ENCODE measurements at places on chromosomes 7 and 10.

GRCh38 chr10:60732198-60732806 is 46.0 kb upstream of the CDK1 start:
- peak; percentile 71 for DNase-seq

- no peak for DNase-seq
Observed at GRCh38 chr10:129334266-129334665, 132.8 kb upstream of the MGMT start.

- DNase-seq, result no peak
Observed at GRCh38 chr10:29795850-29796249, 161.1 kb upstream of the SVIL start.

GRCh38 chr7:126940723-126941307 is 311.9 kb downstream of the GRM8 start:
- no peak for DNase-seq

GRCh38 chr10:114548662-114549061 is 109.4 kb downstream of the ABLIM1 start:
- DNase-seq, result peak; percentile 75

- DNase-seq, result no peak
Observed at GRCh38 chr10:131822692-131823245, 78.0 kb upstream of the PPP2R2D start.

DNA sequence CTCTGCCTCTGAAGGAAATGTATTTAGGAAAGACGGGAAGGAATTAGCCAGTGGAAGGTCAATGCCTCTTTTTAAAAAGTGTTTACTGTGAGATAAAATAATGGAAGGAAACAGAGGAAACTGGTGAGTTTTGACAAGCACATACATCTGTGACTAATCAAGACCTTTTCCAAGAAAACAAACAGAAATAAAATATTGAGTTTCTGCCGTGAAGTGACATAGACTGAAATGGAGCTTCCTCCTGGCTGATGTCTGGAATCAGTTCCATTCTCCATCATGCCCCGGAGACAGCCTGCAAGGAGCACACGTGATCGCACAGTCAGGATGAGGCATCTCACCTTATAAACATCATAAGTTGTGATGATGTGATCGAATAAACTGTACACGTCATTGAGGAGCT is 30.7 kb downstream of the TECTB start:
- DNase-seq, result no peak

DNA sequence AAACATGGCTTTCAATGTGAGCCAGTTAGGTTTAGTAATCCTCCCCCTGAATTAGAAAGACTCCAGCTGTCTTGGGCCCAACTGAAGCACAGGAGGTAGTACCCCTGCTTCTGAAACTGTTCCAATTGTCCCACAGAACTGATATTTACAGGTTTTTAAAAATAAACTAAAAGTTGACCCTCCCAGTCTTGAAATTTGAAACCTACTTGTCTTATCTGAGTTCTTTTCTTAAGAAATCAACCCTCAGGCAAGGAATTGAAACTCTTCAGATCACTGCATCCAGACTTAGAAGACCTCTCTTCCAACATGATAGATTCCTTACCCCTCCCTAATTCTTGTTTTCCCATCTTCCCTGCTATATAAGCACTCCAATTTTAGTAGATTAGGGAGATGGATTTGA is 13.3 kb upstream of the ARHGAP21 start:
- DNase-seq, result no peak

- no peak for DNase-seq
Observed at GRCh38 chr10:66215920-66216319, 709.9 kb upstream of the LRRTM3 start.

DNA sequence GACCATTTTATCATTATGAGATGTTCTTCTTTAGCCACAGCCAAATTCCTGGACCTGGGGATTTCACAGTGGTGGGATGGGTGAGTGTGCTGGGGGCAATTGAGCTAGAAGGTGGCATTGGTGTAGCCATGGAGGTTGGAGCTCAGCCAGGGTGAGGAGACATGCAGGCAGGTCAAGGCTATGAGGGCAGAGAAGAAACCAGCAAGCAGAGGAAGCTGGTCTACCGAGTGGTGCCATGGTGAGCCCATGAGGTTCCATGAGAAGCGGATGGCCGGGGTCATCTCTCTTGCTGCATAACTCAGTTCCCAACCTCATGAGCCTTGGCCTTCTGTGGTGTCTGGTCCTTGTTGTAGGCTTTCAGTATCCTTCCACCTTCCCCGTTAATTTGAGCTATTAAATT is 91.4 kb downstream of the CARD11 start:
- DNase-seq, result no peak

DNA sequence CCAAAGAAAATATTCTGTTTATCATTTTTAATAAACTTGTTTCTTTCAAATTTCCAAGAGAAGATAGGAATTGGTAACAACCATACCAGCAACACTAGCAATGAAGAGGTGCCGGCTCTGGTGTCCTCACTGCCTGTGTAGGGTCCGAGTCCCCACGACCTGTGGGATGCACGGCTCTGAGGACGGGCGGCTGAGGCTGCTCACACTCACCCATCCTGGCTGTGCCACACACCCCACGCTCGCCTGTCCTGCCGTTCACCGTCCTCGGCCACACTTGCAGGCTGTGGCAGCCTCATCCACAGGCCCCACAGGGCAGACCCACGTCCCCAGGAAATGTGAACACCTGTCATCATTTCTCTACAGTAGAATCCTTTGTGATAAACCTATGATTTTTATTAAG is 48.2 kb upstream of the DPYSL4 start:
- DNase-seq, result no peak

GRCh38 chr7:108063520-108063933 is 60.6 kb upstream of the LAMB1 start:
- no peak for DNase-seq

DNA sequence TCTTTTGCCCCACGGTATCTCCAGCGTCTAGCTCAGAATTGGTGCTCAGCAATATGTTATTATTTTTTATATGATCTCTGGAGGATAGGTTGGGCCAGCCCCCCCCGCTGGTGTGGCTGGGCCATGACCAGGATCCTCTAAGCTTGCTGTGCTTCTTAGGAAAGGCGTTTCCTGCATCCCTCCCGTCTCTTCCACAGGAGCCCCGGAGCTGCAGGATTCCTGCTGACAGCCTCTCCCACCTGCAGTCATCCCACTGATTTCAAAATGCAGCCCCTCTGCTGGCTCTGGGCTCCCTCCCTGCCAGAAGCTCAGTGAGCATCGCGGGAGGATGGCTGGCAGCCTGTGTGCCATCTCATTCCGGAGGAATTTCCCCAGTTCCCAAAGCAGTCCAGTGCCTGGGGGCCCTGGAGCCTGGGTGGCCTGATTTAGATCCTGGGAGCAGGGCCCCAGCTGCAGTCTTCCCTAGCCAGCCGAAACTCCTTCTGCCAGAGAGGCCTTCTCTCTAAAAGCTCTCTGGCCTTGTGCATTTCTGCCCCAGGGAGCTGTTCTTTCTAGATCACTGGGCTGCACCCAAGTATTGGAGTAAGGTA is 21.8 kb upstream of the GOLGA7B start:
- no peak for DNase-seq

- DNase-seq, result no peak
Observed at GRCh38 chr10:110851020-110851612, 20.6 kb upstream of the PDCD4 start.

DNA sequence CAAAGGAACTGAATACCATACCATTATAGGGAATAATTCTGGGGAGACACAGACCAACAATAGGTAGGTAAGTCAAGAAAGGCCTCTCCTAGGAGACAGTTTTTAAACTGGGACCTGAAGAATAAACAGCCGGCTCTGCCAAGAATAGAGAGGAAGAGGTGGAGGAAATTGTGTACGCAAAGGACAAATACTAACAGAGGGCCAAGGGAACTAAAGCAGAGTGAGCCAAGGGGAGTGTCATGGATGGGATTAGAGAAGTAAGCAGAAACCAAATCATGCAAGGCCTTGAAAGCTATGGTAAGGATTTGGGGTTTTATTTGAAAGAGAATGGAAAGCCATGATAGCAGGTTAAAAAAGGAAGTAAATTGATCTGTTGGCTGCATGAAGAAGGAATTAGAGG is 18.1 kb upstream of the ITGB8 start:
- DNase-seq, result no peak

DNA sequence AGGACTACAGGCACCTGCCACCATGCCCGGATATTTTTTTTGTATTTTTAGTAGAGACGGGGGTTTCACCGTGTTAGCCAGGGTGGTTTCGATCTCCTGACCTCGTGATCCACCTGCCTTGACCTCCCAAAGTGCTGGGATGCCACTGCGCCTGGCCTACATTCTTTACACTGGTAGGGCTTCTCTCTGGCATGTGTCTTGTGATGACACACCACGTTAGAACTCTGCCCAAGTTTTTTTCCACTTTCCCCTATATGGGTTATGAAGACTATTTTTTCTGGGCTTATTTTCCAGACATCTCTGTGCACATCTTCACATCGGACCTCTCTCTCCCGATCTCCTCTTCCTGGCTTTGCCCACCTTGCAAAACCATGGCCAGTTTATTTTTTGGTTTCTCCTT is 10.7 kb downstream of the FAM200A start:
- no peak for DNase-seq

GRCh38 chr7:122402235-122402634 is 97.7 kb upstream of the FEZF1 start:
- DNase-seq, result no peak

GRCh38 chr10:100728928-100729861 is 16.2 kb upstream of the PAX2 start:
- DNase-seq, result peak; percentile 42

DNA sequence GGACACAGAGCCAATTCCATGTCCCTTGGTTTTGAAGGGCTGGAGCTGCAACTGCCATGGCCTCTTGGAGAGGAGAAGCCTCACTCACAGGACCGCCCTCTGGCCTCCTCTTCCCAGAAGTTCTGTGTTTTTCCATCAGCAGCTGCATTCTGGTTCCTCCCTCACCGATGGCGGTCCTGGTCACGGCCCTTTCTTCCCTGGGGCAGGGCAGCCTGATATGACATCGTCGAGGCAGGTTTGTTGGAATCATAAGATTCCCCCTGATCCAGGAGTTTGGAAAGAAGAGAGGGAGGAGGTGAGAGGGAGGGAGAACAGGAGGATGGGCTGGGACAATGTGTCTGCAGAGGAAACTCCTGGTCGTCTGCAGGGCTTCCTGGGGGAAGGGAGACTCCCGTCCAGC is 82.7 kb upstream of the PDZD8 start:
- DNase-seq, result no peak

- DNase-seq, result no peak
Observed at GRCh38 chr7:8152489-8153192, 109.3 kb downstream of the ICA1 start.

DNA sequence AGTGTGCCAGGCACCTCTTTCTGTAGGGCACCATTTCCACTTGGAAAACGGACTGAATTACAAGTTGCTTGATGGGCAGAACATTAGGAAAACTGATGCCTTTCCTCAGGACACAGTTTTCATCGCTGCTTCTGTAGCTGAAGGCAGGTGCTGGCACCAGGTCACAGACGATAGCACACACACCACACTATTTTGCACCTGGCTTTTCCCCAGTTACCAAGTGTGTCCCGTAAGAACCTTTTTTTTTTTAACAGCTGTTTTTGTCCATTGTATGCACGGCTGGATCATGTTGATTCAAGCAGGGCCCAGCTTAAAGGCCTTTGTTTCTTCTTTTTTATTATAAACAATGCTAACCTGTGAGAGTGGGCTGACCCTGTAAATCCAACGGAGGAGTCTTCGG is 1.3 kb upstream of the GET4 start:
- no peak for DNase-seq

GRCh38 chr10:12186323-12186722 is 9.4 kb downstream of the NUDT5 start:
- DNase-seq, result no peak

GRCh38 chr10:78747401-78748234 is 321.1 kb upstream of the ZMIZ1 start:
- no peak for DNase-seq

GRCh38 chr10:7971949-7972348 is 82.5 kb upstream of the GATA3 start:
- DNase-seq, result no peak

DNA sequence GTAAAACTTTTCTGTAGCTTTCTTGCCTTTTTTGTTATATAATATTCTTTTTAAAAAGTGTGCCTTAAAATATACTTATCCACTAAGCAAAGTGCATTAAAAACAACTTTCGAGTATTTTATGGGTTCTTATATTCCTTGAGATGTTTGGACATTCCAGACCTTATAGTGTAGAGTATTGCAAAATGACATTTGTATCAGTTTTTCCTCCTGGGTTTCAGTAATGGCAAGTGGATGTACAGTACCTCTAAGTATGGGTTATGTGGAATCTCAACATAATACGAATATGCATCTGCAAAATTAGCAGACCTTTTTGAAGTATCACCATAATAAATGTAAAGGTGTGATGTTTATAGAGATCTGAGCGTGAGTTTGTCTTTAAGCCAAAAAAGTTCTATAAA is 2.7 kb downstream of the CDK13 start:
- DNase-seq, result no peak

DNA sequence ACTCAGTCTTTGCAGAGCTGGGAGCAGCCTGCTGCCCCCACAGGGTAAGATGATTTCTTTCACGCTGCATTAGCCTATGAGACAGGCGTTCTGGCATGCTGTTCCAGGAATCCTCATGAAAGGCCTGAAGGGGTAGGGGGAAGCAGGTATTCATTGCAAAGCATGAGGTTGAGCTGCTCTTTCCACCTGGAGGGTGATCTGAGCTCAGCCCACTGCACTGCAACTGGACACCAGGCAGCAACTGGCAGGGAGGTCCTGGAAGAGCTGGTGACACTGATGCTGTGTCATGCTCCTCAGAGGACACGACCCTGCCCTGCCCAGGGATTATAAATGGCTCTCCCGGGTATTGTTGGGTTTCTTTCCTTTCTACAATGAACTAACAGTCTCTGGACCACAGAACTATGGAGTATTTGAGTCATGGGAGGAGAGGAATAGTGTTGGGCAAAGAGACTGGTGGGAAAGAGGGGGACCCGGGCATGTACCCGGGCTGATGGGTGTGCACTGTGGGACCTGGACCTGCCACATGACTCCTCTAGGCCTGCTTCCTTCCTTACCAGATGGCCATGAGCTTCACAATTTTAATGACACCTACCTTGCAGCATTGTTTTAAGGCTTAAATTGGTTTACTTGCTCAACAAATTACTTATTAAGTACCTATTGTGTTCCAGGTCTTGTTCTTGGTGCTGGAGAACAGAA is 24.3 kb downstream of the SLC25A28 start:
- no peak for DNase-seq

All from HT-29 (cell line).